SJCRH30 (cell line): ENCODE measurements at places on chromosomes 3 and 15. TPM values are rescaled to one million over a fixed set of nuclear protein-coding genes. Genes with fewer than 3 reads are reported as not detected.
A peak's percentile ranks its signal among the peaks of the same experiment; 100 is the strongest.

DNA sequence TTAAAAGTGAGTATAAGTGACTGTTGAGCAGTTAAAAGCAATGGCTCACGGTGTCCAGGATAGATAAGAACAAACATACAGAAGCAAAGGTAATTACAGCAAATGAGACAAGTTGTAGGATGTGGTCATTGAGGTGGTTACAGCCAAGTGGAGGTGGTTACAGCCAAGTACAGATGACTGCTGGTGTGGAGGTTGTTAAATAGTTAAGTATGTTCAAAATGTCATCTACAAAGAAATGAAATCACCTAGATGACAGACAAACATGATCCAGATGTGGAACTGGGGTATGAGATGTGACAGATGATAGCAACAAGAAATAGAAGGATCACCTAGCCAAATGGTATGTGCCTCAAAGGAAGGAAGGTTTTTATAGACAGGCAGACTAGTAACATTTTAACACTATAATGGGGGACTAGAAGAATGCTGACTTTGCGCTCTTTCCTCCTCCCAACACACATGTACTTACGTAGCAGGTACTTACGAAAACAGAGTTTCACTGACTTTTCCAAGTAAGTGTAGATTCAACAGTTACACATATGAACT, 6.8 kb upstream of the ANKRD28 start:
- no peak for DNase-seq

DNA sequence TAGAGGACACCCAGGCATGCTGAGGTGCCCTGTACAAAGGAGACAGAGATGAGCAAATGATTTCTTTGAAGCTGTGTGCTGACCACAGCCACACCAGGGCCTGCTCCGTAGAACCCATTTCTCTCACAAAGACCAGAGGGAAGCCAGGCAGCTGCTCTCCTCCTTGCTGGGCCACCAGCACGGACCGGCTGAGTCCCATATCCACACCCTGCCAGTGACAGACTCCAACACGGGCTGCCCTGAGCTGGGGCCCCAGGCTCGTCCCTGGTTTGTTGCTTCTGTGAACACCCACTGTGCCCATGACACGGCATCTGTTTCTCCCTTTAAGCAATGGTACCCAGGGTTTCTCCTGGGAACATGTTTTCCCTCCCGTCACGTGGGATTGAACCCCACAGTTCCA, 284.5 kb downstream of the ADAMTS17 start:
- no peak for DNase-seq

C3orf33 gene
- total RNA-seq: 1.7 and 2.8 TPM in 2 replicates

DNA sequence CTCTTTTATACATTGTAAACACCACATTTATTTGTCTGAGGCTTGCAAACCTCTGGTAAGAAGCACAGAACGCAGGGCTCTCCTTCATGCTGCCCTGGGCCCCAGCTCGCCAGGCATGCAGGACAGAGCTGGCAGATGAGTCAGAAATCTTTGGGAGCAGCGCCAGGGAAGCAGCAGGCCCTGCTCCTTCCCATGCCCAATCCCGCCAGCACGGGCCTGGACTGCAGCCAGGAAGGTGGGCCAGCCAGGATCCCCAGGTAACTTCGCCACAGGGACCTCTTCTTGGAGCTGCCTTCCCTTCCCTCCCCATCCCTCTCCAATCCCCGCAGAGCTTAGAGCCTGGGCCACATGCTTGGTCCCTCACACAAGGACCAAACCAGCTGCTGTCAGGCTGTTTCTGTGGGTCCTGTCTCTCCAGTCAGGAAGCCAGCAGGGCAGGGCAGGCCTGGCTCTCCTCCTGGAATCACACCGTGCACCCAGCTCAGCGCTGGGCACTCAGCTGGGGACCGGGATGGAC, 8.8 kb downstream of the STOML1 start:
- DNase-seq: peak; percentile 48

ABI3BP gene
- 0.61 and 0.63 TPM in 2 replicates for total RNA-seq

- DNase-seq: peak; percentile 75
Measured at GRCh38 chr3:124217542-124217941, 225.6 kb upstream of the ROPN1 start.
